ENCODE measurements at places on chromosomes 1 and 21. TPM values are rescaled to one million over a fixed set of nuclear protein-coding genes. Genes with fewer than 3 reads are reported as not detected.

LRRC39 gene
- polyA plus RNA-seq: 0.25 TPM

FCRL5 gene
- not detected for polyA plus RNA-seq

PKP1 gene
- 155 TPM for polyA plus RNA-seq

GPR161 gene
- 17.8 TPM for polyA plus RNA-seq

FAM151A gene
- 0.10 TPM for polyA plus RNA-seq

TPTE gene
- not detected for polyA plus RNA-seq

GBP6 gene
- polyA plus RNA-seq: 4.6 TPM

CYP4A22 gene
- polyA plus RNA-seq: not detected

PLA2G2F gene
- polyA plus RNA-seq: 0.05 TPM

LCE3E gene
- polyA plus RNA-seq: 0.19 TPM

WARS2 gene
- polyA plus RNA-seq: 10.2 TPM

OXCT2 gene
- 0.27 TPM for polyA plus RNA-seq

PIK3CD gene
- 7.4 TPM for polyA plus RNA-seq

SLC19A2 gene
- 5.6 TPM for polyA plus RNA-seq

SERPINC1 gene
- polyA plus RNA-seq: 0.09 TPM

FHAD1 gene
- polyA plus RNA-seq: 0.03 TPM

ZNF648 gene
- 0.02 TPM for polyA plus RNA-seq

- DNase-seq: peak; percentile 84
Observed at GRCh38 chr1:8070381-8070811, 44.3 kb upstream of the ERRFI1 start.

GRCh38 chr1:30267856-30268255 is 455.5 kb downstream of the MATN1 start:
- DNase-seq: no peak

GRCh38 chr1:218718977-218719376 is 373.8 kb downstream of the TGFB2 start:
- no peak for DNase-seq

DNA sequence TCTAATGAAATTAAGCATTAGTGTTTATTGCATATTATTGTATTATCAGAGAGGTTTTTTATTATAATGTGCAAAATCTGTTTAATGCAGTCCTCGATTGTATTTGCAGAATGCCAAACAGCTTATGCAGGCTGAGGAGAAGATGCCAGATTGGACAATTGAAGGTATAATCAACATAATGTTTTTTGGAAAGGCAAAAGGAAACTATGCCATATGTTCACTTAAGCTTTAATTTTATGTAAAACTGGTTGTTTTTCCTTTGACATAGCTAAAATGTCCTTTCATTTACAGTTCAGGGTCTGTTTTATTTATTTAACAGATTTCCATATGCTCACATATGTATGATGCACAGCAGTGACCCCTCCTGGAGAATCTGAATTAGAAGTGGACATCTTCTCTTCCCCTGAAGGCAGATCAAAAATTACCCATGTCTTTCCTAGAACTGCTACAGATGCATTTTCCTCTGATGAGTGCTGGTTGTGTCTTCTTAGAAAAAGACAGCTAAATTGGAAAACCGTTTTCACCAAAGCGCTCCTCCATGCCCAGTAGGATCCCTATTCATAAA is 143.5 kb upstream of the USH2A start:
- DNase-seq: peak; percentile 12

- no peak for DNase-seq
Observed at GRCh38 chr1:3111348-3112021, 42.5 kb downstream of the PRDM16 start.

DNA sequence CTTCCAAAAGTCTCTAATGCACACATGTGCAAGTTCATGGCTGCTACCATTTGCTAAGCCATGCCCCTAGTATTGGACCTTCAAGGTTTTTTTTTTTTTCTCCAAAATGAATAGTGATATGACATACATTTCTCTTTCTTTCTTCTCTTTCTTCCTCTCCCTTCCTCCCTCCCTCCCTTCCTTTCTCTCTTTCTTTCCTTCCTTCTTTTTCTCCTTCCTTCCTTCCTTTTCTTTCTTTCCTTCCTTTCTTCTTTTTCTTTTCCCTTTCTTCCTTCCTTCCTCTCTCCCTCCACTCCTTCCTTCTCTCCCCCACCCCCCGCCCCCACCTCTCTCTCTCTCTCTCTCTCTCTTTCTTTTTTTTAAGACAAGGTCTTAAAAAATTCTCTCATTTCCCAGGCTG is 3.4 kb upstream of the RNF187 start:
- DNase-seq: no peak

- DNase-seq: no peak
Observed at GRCh38 chr1:109118089-109118488, 4.2 kb downstream of the ELAPOR1 start.

DNA sequence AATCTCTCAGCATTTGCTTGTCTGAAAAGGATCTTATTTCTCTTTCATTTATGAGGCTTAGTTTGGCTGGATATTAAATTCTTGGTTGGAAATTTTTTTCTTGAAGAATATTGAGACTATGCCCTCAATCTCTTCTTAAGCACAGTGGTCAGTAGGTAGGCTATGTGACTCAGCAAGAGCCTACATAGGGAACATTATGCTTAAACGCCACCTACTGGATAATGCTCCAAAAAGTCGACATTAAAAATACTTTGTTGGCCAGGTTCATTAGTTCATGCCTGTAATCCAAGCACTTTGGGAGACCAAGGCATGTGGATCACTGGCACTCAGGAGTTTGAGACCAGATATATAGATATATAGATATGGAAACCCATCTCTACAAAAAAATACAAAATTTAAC is 678.0 kb upstream of the USP24 start:
- peak; percentile 55 for DNase-seq

GRCh38 chr1:227558732-227559262 is 4.6 kb upstream of the ZNF678 start:
- no peak for DNase-seq

DNA sequence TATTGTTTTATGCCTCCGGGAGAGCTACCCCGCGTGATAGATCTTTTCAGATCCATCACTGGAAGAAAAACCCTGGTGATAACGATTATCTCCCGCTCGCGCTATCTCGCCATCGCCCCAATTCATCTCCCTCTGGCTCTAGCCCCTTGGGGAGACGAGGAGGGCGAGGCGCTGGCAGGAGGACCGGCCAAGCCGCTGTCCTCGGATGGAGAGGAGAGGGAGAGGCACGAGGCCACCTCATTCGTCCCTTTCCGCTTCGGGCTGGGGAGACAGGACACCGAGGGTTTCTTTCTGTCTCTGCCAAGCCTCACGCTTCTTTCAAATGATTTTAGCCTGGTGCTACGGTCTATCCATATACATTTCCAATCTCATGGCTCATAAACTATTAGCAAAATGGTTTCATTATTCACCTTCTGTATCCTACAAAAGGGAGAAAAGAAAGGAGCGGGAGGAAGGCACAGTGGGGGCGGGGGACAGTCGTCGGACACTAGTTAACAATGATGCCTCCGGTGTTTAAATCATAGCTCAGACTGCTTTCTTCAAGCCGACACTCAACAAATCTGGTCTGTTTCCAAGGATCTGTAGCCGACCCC is 415.0 kb upstream of the ESRRG start:
- DNase-seq: no peak

DNA sequence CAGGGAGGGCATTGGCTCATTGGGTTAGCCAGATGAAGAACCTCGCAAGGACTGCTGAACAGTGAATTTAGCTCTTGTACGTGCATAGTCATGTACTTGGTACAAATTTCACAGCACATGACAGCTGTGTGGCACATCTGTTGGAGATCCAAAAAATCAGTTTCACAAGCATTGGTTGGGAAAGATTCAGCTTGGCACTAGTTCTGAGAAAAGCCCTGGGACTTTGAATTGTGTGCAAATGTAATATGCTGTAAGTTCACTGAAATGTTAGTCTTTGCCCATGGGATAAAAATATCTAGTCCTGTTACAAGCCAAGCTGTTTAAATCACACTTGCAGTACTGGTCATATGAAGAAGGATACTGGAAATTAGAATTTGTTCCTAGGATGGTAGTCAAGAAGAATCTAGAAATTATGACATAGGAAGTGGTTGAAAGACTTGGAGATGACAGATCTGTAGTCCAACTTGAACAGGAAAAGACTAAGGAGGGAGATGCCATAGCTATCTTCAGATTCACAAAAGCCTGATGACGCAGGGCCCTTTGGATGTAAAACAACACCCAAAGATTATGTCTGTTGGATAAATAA is 19.2 kb downstream of the LAMC2 start:
- DNase-seq: no peak

DNA sequence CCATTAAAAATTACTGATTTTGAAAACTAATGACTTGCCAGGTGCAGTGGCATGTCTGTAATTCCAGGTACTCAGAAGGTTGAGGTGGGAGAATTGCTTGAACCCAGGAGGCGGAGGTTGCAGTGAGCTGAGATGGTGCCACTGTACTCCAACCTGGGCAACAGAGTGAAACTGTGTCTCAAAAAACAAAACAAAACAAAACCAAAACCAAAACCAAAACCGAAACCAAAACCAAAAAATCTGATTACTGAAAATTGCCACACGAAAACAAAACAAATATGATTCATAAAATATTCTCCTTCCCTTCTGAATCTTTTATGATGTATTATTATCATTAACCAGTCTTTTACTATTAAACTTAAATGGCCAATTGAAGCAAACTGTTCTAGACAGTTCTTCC is 74.1 kb downstream of the SERINC2 start:
- peak; percentile 19 for DNase-seq

GRCh38 chr1:45490121-45490625 is 790 bp downstream of the TESK2 start:
- peak; percentile 35 for DNase-seq

GRCh38 chr1:204868340-204868700 is 2.3 kb upstream of the NFASC start:
- DNase-seq: no peak

DNA sequence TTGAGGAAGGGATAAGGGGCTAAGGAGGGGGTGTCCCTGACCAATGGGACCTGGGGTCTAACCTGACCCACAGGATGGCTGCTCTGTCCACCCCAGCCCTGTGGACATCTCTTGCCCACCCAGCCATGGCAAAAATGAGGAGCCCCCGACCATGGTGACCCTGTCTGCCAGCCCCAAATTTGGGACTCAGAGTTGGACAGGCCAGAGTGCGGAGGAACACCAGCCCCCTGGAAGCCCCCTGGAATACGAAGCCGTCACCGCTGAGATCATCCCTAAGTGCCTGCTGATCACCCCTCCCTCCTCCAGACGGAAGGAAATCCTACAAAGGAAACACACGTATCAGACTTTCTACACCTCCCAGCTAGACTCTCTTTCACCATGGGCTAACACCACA is 119.3 kb downstream of the SIK1 start:
- DNase-seq: no peak

DNA sequence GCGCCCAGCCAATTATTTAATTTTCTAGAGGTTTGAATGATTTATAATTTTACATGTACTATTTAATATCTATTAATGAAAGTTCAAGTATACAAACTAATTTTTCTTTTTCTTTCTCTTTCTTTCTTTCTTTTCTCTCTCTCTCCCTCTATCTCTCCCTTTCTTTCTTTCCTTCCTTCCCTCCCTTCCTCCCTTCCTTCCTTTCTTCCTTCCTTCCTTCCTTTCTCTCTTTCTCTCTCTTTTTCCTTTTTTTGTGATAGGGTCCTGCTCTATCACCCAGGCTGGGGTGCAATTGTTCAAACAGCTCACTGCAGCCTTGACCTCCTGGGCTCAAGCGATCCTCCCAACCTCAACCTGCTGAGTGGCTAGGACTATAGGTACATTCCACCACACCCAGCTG is 16.1 kb upstream of the KIF14 start:
- no peak for DNase-seq

DNA sequence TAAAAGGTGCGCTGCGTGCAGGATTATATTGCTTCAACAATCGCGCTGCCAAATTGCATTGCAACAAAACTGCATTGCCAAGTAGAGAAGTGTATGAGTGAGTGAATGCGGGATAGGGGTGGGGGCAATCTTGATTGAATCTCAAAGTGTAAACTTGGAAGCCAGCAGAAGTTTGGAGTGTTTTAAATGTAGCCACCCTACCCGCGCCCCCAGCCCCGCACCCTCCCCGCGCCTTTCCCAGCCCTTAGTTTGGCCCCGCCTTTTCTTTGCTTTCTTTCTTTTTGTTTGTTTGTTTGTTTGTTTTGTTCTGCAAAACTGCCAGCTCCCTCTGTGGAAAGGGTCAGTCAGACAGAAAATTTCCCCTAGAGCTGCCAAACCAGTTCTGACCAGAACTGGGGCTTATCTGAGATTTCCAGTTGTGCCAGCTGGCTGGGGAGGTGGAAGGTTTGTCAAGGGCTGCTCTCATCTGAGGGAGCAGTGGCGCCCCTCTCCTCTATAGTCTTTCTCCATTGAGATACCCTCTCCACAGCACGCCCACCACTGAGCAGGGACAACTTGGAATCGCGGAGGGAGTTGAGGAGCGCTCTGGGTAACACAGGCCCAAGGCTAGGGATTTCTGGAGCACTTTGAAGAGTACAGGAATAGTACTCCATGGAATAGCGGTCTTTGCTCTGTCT is 666 bp upstream of the BEND5 start:
- DNase-seq: no peak

DNA sequence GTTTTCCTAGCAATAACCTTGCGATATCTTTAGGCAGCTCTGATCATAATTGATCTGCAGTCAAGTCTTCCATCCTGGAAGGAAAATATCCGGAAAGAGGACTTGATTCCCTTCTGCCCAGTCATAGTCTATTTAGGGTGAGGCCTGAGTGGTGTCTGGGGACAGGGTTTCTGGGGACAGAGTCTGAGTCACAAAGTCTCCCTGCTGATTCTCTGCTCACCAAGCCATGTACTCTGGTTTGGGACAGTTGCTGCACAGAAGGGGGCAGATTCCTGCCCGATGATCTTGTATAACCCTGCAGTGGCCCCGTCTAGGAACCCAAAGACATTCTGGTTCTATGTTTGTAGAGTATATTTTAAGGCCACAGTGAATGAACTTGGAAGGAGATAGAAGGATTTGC is 178.8 kb downstream of the KCNJ6 start:
- no peak for DNase-seq

- no peak for DNase-seq
Observed at GRCh38 chr1:57186455-57186854, 220.6 kb upstream of the C8B start.

DNA sequence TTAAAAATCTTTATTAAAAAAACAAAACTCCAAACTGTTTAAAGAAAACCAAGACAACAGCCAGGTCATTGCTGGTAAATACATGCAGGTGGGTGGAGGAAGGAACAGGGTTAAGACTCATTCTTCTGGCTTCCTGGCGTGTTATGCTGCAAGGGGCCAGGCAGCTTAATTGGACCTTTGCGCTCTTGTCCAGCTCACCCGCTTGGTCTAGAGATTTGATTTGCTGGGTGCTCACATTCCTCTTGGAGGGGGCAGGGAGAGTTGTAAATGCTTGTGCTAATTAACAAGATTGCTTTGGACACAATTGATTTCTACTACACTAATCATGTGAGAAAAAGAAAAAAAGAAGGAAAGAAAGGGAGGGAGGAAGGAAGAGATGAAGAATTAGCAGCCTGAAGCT is 10.5 kb downstream of the CEP104 start:
- DNase-seq: no peak

- DNase-seq: no peak
Observed at GRCh38 chr1:179120736-179121135, 38.9 kb downstream of the TOR3A start.

- DNase-seq: peak; percentile 59
Observed at GRCh38 chr1:93442008-93442666, 5.8 kb upstream of the FNBP1L start.

GRCh38 chr1:220887520-220888416 is 8.5 kb downstream of the HLX start:
- DNase-seq: no peak

- no peak for DNase-seq
Observed at GRCh38 chr1:20325407-20325843, 34.8 kb downstream of the VWA5B1 start.

- DNase-seq: no peak
Observed at GRCh38 chr1:241275981-241276380, 81.0 kb downstream of the RGS7 start.

- no peak for DNase-seq
Observed at GRCh38 chr1:97500760-97501159, 420.1 kb downstream of the DPYD start.
